ENCODE measurements at places on chromosomes 6 and 20.

DNA sequence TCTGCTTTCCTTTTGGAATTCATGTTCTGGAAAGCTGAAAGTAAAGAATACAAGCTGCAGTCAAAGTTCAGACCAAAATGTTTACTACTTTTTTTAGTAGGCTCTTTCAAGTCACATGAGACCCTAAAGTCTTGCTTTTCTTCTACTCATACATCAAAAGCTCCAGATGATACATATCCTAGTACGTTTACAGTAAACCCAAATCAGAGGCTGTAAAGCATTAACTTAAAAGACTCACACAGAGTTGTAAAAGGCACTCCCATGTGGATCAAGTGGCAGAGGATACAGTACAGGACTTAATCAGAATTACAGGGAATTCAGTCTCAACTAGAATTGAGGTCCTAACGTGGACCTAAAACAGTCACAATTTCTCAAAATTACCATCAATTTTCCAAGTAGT, 40.7 kb downstream of the STK38 start:
- no peak for ATAC-seq

GRCh38 chr6:20709451-20709850, 175.2 kb downstream of the CDKAL1 start:
- no peak for ATAC-seq

GRCh38 chr6:21436625-21437024, 156.9 kb upstream of the SOX4 start:
- no peak for ATAC-seq

GRCh38 chr6:161272635-161273273, 1.1 kb downstream of the AGPAT4 start:
- ATAC-seq, result no peak

DNA sequence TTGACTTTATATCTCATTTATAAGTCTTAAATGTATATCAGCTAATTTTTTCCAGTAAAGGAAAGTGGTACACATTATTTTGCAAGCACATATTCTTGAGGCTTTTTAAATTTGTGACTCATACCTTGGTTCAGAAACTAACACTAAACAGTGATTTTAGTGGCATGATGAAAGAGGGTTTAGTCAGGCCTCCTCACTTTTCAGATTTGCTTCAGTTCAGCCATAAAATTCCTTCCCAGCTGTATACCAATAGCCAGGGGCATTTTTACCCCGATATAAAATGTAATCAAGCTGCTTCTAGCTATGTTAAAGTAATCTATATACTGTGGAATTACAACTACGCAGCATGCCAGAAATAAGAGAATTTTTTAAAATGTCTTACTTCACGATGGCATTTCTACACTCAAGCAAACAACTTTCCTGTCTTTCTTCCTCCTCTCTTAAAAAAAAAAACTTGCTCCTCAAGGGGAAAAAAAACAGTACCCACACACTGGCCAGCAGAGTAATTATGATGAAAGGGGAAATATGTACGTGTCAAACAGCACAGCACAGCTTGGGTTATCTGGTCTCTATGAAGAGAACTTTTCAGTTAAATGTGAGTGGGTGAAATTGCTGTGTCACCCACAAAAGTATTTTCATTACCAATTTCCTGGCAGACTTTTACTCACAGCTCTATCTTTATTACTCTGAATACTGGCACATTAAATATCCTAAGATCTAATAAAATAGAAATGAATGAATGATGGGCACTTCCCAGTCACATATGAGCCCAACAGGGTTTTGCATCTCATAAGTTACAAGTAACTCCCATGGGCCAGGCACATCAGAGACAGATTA, 244.8 kb upstream of the TENT5A start:
- no peak for ATAC-seq

DNA sequence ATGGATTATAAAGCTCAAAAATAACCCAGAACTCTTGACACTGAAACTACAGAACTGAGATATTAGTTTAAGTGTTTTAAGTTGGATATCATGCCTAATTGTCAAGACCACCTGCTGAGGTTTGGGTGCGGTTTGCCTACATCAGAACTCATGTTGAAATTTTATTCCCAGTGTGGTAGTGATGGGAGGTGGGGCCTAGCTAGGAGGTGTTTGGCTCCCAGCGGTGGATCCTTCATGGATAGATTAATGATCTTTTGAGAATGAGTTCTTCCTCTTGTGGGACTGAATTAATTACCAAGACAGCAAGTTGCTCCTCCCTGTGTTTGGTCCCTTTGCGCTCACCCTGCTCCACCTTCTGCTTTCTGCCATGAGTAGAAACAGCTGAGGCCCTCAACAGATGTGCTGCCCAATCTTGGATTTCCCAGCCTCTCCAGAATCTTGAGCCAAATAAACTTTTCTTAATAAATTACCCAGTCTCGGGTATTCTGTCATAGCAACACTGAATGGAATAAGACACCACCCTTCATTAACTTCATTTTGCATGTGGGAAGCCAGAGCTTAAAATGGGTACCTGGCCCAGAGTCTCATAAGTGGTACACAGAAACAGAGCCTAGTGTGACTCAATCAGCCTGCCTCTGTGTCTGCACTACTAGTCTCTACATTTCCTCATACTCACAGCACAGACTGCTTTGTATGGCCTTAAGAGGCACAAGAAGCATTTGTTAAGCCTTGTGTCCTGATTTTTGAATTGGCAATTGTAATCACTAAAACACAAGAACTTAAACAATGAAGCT, 158.4 kb downstream of the IBTK start:
- ATAC-seq, result peak; percentile 58

GRCh38 chr6:100774681-100775080, 106.4 kb downstream of the ASCC3 start:
- no peak for ATAC-seq

DNA sequence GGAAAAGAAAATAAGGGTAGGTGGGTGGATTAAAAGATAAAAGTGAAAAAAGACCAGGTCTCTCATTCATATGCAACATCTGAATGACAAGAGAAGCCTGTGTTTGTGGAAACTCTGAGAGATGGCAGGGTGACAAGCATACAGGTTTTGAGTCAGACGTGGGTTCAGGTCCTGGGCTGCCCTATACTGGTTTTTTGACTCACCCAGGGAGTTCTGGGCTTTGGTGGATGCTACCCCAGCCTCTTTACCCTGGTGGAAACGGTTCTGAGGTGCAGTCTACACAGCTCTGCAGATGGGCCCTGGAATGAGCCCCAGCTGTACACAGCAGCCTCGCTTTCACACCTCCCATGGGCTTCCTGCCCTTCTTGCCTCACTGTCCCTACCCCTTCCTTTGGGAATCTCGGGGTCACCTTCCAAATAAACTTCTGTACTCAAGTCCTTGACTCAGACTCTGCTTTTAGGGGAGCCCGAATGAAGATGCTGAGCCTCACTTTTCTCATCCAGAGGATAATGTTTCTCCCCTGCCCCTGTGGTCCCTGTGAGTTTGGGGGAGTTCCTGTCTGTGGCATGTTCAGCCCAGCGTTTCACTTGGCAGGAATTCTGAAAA, 77.7 kb upstream of the CLDN20 start:
- ATAC-seq, result no peak

DNA sequence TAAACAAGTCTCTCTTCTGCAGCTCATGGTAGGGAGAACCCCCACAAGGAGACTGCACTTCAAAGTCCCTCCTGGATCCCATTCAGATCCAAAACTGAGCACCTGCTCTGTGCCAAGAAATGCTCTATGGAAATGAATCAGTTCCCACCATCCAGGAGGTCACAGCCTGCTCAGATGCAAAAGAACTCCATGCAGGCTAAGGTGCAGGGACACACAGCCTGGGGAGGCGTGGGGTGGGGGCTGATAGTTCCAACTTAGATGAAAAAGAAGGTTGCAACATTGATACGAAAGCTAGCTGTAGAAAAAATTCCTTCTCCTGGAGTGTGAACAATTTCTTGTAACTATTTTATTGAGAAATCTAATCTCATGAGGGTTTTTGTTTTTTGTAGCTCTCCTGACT, 111.0 kb upstream of the TMEM170B start:
- ATAC-seq, result peak; percentile 52
